ENCODE measurements at places on chromosomes 1 and 21. TPM values are rescaled to one million over a fixed set of nuclear protein-coding genes. Genes with fewer than 3 reads are reported as not detected.

The FAM72B gene
- 0.89 TPM for total RNA-seq

The TNNI3K gene
- total RNA-seq: 9.6 TPM

The TAS1R1 gene
- not detected for total RNA-seq

The PLA2G2D gene
- total RNA-seq: not detected

The LMX1A gene
- 0.22 TPM for total RNA-seq

The ANKRD34A gene
- 1.2 TPM for total RNA-seq

The LY9 gene
- total RNA-seq: 1.2 TPM

The OPTC gene
- not detected for total RNA-seq

The SPRR1A gene
- not detected for total RNA-seq

The IL19 gene
- not detected for total RNA-seq

The FMO3 gene
- 3.0 TPM for total RNA-seq

The YBX1 gene
- total RNA-seq: 439 TPM

The C1orf141 gene
- total RNA-seq: not detected

The CLDN8 gene
- not detected for total RNA-seq

The NHLH1 gene
- not detected for total RNA-seq

The PADI2 gene
- total RNA-seq: 21.2 TPM

The PITHD1 gene
- 100 TPM for total RNA-seq

The MUTYH gene
- total RNA-seq: 37.5 TPM

The OR2L13 gene
- 0.36 TPM for total RNA-seq

The MROH9 gene
- total RNA-seq: 0.31 TPM

The ZFP69 gene
- 5.1 TPM for total RNA-seq

The TRABD2B gene
- total RNA-seq: 5.0 TPM

The SLC2A5 gene
- total RNA-seq: 9.4 TPM

The CTBS gene
- 18.1 TPM for total RNA-seq

The INKA2 gene
- 17.9 TPM for total RNA-seq

The CFAP126 gene
- total RNA-seq: 0.49 TPM

The HMCN1 gene
- 6.9 TPM for total RNA-seq

The AVPR1B gene
- not detected for total RNA-seq

The PTCH2 gene
- 31.2 TPM for total RNA-seq

The RGS4 gene
- 10.7 TPM for total RNA-seq

The GJA8 gene
- total RNA-seq: not detected

The OR2L3 gene
- total RNA-seq: 0.13 TPM

The GNG4 gene
- 4.0 TPM for total RNA-seq

The MAP10 gene
- total RNA-seq: 2.3 TPM

The TMEM61 gene
- total RNA-seq: not detected

The OR2T33 gene
- not detected for total RNA-seq

The OR6K3 gene
- not detected for total RNA-seq

The TSACC gene
- total RNA-seq: not detected

The CD164L2 gene
- not detected for total RNA-seq

The CR1 gene
- total RNA-seq: 30.1 TPM

The HSPB7 gene
- total RNA-seq: 10.7 TPM

The TMEM81 gene
- 2.8 TPM for total RNA-seq

The SLC16A1 gene
- total RNA-seq: 17.4 TPM

The E2F2 gene
- total RNA-seq: 2.1 TPM

The RIPK4 gene
- total RNA-seq: 0.09 TPM

The KRTAP13-2 gene
- total RNA-seq: not detected

The MYBPHL gene
- 0.45 TPM for total RNA-seq

The AJAP1 gene
- 1.4 TPM for total RNA-seq

The UTS2 gene
- not detected for total RNA-seq

The KRTAP20-2 gene
- total RNA-seq: not detected

The GBP6 gene
- not detected for total RNA-seq

The NR1I3 gene
- total RNA-seq: not detected

The FNDC7 gene
- total RNA-seq: not detected

The AIRE gene
- total RNA-seq: 0.13 TPM

The KRTAP10-1 gene
- total RNA-seq: not detected

The GNB1 gene
- total RNA-seq: 280 TPM

The FCGR1A gene
- total RNA-seq: 36.5 TPM

The CLIC4 gene
- total RNA-seq: 387 TPM

The LAX1 gene
- total RNA-seq: 1.6 TPM

All from sciatic nerve (tissue), 2 donors.